ENCODE measurements at places on chromosomes 7 and 10. TPM values are rescaled to one million over a fixed set of nuclear protein-coding genes. Genes with fewer than 3 reads are reported as not detected.

SLC18A3 gene
- not detected for total RNA-seq

CCZ1B gene
- total RNA-seq = 54.7 TPM

FAM241B gene
- total RNA-seq = 4.1 TPM

PLCE1 gene
- total RNA-seq = 16.2 TPM

TSC22D4 gene
- total RNA-seq = 41.9 TPM

CFAP46 gene
- total RNA-seq = 4.6 TPM

ABCB1 gene
- 22.8 TPM for total RNA-seq

C7orf25 gene
- 10.3 TPM for total RNA-seq

MUC3A gene
- total RNA-seq = 0.35 TPM

PDE6C gene
- total RNA-seq = not detected

SFRP4 gene
- 11.2 TPM for total RNA-seq

HOXA13 gene
- total RNA-seq = not detected

ZWINT gene
- 26.0 TPM for total RNA-seq

TMEM270 gene
- total RNA-seq = not detected

H2BK1 gene
- total RNA-seq = not detected

ZNF503 gene
- 72.3 TPM for total RNA-seq

CPEB3 gene
- total RNA-seq = 4.8 TPM

IDI2 gene
- not detected for total RNA-seq

IRF5 gene
- 9.4 TPM for total RNA-seq

KNDC1 gene
- total RNA-seq = 8.3 TPM

CBLL1 gene
- 19.3 TPM for total RNA-seq

CRPPA gene
- total RNA-seq = 6.8 TPM

CCDC172 gene
- total RNA-seq = not detected

CPA4 gene
- 0.41 TPM for total RNA-seq

LIPK gene
- total RNA-seq = not detected

POU6F2 gene
- total RNA-seq = 0.29 TPM

HECTD2 gene
- total RNA-seq = 27.1 TPM

PDE1C gene
- 8.6 TPM for total RNA-seq

HSPA14 gene
- 10.0 TPM for total RNA-seq

ATOH7 gene
- total RNA-seq = 1.5 TPM

FGFR2 gene
- 120 TPM for total RNA-seq

NSMCE4A gene
- 49.5 TPM for total RNA-seq

HOXA11 gene
- total RNA-seq = 25.5 TPM

NXPH1 gene
- 0.23 TPM for total RNA-seq

AQP1 gene
- total RNA-seq = 143 TPM

SERPINE1 gene
- total RNA-seq = 3.4 TPM

SAMD8 gene
- 24.6 TPM for total RNA-seq

NANOS1 gene
- 1.9 TPM for total RNA-seq

LLCFC1 gene
- not detected for total RNA-seq

DEPP1 gene
- total RNA-seq = 40.5 TPM

ACSL5 gene
- 7.0 TPM for total RNA-seq

KCND2 gene
- 1.3 TPM for total RNA-seq

GNAT3 gene
- not detected for total RNA-seq

SH2B2 gene
- 12.2 TPM for total RNA-seq

CUEDC2 gene
- 45.4 TPM for total RNA-seq

SLC29A3 gene
- total RNA-seq = 4.6 TPM

CYP17A1 gene
- total RNA-seq = 2.7 TPM

AGMO gene
- 0.93 TPM for total RNA-seq

GJD4 gene
- total RNA-seq = not detected

TMEM140 gene
- 8.9 TPM for total RNA-seq

CELF2 gene
- 25.7 TPM for total RNA-seq

ZP3 gene
- total RNA-seq = 1.5 TPM

COG5 gene
- 64.9 TPM for total RNA-seq

LRRC18 gene
- total RNA-seq = 0.23 TPM

MAGI2 gene
- total RNA-seq = 56.2 TPM

MOGAT3 gene
- 1.8 TPM for total RNA-seq

SYT15 gene
- 2.7 TPM for total RNA-seq
